ENCODE measurements at places on chromosomes 3 and 15.

DNA sequence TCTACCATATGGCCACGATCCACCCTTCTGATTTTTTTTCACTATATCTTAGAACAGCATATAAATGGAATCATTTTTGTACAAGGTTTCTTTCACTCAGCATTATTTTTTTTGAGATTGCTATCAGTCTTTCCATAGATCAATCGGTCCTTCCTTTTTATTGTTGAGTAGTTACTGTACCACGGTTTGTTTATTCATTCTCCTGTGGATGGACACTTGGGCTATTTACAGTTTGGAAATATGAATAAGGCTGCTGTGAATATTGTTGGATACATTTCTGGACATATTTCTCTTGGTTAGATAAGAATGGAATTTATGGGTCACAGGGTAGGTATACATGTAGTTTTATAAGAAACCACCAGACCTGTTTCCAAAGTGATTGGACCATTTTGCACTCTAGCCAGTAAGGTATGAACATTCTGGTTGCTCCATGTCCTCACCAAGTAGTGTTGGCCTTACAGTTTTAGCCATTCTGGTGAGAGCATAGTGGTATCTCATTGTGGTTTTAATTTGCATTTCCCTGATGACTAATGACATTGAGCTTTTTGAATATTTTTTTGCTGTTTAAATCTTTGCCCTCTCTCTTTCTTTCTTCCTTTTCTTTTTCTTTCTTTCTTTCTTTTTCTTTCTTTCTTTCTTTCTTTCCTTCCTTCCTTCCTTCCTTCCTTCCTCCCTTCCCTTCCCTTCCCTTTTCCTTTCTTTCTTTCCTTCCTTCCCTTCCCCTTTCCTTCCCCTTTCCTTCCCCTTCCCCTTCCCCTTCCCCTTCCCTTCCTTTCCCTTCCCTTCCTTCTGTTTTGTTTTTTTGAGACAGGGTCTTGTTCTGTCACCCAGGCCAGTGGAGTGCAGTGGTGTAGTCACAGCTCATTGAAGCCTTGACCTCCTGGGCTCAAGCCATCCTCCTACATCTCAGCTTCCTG is 49.2 kb downstream of the LRRK1 start:
- DNase-seq: no peak

DNA sequence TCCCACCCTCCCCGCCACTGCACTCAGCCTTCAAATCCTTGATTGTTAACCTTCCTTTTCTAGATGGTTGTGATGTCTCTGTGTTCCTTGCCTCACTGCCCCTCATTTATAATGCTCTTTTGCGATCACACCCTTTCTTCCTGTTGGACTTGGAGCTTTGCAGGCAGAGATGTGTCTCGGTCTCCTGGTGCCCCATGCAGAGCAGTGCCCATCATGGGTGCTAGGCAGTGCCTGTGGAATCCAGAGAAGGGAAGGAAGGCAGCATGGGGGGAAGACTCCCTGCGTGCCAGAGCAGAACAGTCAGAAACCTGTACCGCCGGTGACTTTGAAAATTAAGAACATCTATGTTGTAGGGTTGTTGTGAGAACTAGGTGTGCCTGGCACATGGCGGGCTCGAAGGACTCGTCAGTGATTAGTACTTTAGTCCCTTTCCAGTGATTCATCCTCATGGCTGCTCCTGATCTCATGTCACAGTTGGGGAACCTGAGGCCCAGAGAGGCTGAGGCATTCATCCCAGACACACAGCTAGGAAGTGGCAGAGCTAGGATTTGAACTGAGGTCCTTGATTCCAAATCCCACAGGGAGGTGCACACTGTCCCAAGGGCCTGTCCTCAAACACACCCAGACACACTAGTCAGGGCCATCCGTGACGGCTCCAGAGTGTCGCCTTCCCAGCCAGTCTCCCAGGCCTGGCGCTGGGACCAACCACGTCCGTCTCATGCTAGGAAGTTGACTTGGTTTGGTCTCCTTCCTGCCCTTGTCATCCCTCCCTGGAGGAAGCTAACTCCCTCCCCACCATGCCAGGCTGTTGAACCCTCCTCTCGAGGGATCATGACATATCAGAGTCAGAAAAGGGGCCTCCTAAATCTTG is 58.3 kb downstream of the SMAD6 start:
- DNase-seq: no peak

GRCh38 chr15:79340315-79340602 is 29.3 kb downstream of the TMED3 start:
- DNase-seq: no peak

DNA sequence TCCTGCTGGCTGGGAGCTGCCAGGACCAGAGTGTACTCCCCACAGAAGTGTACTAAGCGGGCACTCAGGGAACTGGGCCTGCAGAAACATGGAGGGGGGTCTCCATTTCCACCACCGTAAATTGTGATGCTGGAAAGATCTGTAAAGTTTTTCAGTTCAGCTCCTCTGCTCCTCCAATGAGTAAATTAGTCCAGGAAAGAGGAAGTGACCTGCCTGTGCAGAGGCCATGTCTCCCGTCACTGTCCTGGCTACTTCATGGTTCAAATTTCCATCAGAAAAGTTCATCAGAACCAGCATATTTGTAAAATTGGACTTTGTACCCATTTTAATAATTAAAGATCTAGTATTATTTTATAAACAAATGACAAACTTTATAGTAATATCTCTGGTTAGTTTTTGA is 226.7 kb upstream of the THBS1 start:
- no peak for DNase-seq

GRCh38 chr15:31456354-31457060 is 129.9 kb downstream of the KLF13 start:
- no peak for DNase-seq

- no peak for DNase-seq
Observed at GRCh38 chr15:23467110-23467600, 20.1 kb upstream of the GOLGA6L2 start.

DNA sequence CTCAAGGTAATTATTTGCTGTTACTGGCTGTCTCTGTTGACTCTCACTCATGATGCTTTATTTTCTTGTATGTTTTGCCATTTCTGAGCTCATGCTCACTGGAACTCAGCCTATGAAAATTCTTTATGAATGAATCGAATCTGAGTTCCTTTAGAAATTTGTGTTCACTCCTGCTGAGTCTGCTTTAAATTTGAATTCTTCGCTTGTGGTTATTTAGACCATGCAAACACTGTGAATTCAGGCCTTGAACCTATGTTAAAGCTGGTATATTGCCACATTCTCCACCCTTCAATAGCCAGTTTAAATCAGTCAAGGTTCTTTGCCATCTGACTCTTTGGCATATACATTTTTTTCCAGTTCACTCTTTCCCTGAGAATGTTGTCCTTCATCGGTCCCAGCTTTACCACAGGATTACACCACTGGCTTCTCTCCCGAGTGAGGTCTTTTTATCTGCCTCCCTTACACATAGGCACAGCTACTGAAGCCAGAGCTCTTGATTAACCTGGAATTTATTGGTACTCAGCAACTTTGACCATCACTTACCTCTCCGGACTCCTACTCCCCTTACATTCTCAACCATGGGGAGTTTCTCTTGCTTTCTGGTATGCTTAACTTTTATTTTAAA is 400.6 kb downstream of the VPS13C start:
- DNase-seq: no peak

GRCh38 chr15:36936613-36937012 is 163.7 kb downstream of the MEIS2 start:
- DNase-seq: no peak
